Anterior cingulate cortex (tissue), 58 donors: ENCODE measurements at places on chromosomes 11 and 22.

GRCh38 chr11:102007567-102008437 is 39.4 kb upstream of the CFAP300 start:
- DNase-seq: no peak

- DNase-seq: no peak
These were observed 3.8 kb upstream of the OR5D14 start for GRCh38 chr11:55791606-55792005.

DNA sequence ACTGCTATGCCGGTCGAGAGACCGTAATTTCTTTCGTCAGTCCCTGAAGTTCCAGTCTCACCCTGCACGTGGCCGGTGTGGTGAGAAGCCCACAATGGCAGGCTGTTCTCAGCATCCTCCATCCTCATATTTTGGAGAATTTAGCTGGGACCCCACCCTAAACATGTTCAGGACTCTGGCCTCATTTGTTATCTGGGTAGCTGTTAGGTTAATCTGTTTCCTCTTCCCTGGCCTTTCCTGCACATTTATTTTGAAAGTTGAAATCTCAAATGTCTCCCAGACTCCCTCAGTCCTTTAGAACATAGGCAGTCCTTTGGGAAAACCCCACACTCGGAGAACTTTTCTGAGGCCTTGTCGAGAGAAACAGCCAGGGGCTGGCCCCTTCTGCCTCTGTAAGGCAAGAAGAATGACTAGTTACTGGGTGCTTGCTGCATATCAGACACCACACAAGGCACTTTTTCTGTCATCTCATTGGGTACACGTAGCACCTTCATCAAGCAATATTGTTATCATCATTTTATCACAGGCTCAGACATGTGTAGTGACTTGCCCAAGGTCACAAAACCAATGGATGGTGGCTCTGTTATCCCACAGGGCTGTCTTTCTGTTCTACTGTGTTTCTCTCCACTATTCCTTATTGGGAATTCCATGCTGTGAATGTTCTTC is 109.3 kb upstream of the CRYBB3 start:
- DNase-seq: no peak

GRCh38 chr22:36839356-36840073 is 21.3 kb upstream of the NCF4 start:
- no peak for DNase-seq

DNA sequence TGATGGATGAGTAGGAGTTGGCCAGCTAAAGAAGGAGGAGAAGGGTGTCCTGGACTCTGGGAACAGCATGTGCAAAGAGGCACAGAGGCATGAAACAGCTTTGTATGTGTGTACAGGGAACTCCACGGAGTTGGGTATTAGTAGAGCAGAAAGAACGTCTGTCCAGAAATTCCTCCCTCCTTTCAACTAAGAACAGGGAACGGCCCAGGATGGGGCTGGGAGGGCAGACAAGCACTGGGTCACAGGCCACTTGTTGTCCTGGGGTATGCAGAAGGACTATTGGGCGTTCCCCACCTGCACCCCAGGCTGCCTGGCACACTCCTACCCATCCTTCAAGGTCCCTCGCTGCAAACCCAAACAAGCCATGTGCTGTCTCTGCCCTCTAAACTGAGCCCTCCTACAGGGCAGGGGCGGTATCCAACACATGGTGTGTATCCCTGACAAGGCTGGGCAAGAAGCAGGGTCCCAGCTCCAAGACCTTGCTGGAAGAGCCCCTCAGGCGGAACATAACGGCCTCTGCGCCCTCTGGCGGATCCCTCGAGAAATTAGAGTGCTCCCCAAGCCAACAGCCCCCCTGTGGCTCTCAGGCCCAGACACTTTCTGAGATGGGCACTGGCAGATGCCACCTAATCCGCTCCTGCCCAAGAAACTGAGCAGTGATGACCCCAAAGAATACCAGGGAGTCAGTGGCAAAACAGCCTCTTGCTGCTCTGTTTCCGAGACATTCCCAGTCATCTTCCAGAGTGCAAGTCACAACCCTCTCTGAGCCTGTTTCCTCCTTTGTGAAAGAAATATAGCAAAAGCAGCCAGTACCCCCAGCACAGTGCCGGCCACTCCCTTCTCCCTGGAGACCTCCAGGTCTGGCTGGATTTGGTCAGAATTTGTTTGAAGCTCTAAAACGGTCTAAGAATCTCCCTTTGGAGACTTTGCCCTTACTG is 1.6 kb upstream of the ELFN2 start:
- DNase-seq: no peak

GRCh38 chr11:106524436-106524835 is 447.0 kb downstream of the AASDHPPT start:
- DNase-seq: no peak

GRCh38 chr22:43818981-43819380 is 6.9 kb upstream of the EFCAB6 start:
- no peak for DNase-seq
